ENCODE measurements at places on chromosomes 4 and X. TPM values are rescaled to one million over a fixed set of nuclear protein-coding genes. Genes with fewer than 3 reads are reported as not detected.

REELD1 gene
- total RNA-seq: 1.2 TPM

RHOXF2B gene
- total RNA-seq: not detected

GRCh38 chr4:156158747-156159146, 205.1 kb upstream of the CTSO start:
- DNase-seq: no peak

DNA sequence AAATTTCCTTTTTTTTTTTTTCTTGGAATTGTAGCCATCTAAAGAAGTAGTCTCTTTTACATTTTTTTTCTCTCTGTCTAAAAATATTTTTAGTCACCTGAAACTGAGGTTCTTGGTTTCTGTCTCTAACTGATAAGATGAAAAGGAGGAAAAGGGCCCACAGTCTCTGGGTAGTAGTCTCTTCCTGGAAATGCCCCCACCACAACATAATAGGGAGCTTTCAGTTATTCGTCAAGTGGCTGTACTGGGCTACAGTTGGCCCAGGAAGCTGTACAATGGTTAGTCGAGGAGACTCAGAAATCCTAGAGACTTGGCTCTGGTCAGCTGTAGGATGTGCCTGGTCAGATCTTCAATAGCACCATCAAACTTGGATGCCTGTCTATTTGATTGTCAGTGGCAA, 163.4 kb downstream of the ACTRT1 start:
- DNase-seq: no peak

GRCh38 chr4:37747772-37748330, 61.7 kb upstream of the RELL1 start:
- DNase-seq: no peak

DNA sequence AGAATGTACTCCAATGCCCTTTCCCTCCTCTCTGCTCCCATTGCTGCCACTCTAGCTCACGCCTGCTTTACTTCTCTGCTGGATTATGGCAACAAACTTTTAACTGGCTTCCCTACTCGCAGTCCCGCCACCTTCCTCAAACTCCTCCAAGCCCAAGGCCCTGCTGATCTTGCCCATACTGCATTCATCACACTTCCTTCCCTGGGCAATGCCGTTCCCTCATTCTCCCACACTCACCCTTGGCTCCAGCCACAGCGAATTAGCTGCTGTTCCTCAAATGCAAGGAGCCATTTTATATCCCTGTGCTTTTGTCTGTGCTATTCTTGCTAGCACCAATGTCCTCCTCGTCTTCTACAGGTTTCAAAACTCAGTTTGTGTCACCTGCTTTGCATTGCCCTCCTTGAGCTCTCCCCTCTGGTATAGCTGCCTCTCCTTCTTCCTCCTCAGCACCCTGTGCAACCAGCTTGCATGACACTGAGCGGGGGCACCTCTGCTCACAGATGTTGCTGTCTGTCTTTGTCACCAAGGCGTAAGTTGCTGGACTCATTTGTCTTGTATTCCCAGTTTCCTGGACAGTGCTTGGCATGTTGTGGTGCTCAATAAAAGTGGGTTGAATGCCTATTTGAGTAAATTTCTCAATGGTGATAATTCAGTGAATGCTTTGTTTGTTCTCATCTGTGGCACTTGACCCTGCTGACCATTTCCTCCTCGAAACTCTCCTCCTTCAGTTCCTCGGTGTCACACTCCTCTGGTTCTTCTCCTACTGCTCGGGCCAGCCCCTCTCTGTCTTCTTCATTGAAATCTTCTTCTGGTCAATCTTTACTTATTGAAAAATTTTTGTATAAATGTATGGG, 22.4 kb upstream of the MGST2 start:
- DNase-seq: no peak

GALNTL6 gene
- 0.29 TPM for total RNA-seq

DNA sequence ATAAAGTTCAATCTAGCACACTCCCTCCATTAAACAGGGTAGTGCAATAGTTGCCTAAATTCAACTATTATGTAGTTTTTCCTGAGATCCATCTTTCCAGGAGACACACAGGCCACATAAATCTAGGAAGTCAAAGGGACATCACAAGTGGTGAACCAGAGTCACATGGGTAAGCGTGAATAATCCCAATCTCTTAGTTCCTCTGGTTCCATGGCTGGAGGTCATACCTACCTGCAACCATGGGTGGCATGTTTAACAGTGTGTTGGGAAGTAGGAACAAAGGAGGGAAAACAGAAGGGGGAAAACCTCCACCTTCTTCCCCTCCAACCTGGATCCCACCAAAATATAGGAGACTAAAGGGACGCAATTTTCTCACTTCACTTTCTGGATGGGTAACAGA, 2651.6 kb downstream of the ARAP2 start:
- DNase-seq: no peak

SYP gene
- total RNA-seq: 1.7 TPM

DNA sequence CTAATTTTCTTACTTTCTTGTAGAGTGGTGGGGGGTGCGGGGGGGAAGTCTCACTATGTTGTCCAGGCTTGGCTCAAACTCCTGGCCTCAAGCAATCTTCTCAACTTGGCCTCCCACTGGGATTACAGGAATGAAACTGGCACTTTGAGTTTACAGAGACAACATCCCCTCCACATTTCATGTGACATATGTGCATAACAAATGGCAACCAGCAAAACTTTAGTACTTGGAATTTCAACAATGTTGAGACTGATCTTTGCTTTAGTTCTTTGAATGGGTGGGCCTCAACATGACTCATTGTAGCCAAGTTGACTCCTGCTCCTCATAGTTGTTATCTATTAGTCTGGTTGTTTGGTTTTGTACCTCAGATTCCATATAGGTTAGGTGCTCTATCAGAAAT, 11.4 kb upstream of the FMR1 start:
- DNase-seq: no peak

SLITRK4 gene
- total RNA-seq: 0.18 TPM

DCAF16 gene
- 51.7 TPM for total RNA-seq

- DNase-seq: no peak
Measured at GRCh38 chr4:148145475-148145874, 296.7 kb downstream of the NR3C2 start.

CTAG2 gene
- total RNA-seq: not detected

FGF13 gene
- total RNA-seq: 19.8 TPM

DNA sequence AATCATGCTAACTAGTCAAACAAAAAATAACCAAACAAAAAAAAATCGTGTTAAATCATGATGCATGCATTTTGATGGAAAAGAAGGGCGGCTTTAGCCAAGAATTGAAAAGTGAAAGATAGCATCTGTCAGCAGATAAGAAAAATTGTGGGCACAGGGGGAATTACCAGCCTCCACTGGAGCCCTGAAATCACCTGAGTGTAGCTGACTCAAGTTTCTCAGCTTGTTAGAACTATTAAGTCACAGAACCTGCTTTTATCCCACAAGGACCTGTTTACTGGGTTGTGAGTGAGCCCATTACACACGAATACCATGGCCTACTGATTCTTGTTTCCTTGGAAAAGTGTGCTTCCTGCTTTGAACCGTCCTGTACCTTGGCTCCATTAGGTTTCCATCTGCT, 85.2 kb downstream of the COX18 start:
- DNase-seq: no peak

IBSP gene
- total RNA-seq: not detected

NLGN4X gene
- total RNA-seq: 5.9 TPM

GRCh38 chr4:8675906-8676305, 83.3 kb downstream of the CPZ start:
- no peak for DNase-seq

CORIN gene
- 25.0 TPM for total RNA-seq

DNA sequence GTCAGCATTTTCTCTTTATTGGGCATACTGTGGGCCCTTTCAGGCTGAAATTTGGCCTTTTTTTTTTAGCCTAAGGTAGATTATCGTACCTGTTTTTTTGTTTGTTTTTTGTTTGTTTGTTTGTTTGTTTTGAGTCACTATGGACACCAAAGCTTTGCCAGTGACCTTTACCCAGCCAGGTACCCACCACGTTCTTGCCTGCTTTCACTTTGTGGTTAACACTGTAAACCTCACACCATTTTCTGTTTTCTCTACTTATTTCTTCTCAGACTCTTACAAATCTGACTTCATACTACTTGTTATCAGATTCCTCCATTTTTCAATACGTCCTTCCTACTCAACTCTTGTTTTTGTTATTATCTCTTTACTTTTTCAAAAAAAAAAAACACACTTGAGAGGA, 81.5 kb downstream of the ZNF674 start:
- no peak for DNase-seq

DNA sequence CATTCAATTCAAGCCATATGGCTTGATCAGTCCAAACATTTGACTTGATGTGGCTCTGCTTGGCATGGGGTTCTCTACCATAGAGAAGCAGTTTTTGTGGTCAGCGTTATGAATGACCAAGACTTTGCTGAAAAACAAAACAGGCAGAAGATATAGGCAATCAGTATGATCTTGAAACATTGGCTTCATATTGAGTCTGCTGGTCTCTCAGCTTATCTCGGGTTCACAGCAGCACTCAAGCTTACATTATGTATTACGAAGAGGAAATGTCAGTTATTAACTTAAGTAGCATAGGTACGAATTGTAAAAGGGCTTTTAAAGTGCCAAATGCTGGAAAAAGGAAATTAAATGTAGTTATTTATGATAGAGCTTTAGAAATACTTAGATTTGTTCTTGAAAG, 99.0 kb downstream of the AFF2 start:
- no peak for DNase-seq

DNA sequence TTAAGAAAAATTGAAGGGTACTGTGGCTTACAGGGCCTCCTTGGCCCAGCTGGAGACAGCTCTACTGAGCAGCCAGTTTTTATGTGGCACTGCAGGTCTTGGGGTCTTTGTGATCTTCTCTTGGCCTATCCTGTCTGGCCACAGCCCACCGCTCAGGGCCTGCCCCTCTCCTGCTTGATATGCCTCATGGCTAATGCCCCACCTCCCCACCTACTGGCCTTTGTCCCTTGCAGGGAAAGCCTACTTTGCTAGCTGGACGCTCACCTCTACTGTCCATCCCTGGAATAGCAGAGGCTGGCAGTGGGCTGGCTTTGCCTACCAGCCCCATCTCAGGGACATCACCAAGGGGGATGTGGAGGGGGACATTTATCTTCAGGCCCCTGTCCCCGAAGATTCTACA, 134.1 kb downstream of the PJA1 start:
- no peak for DNase-seq

- no peak for DNase-seq
Measured at GRCh38 chrX:12989461-12989860, 14.6 kb downstream of the TMSB4X start.

NPY5R gene
- 0.99 TPM for total RNA-seq

TIGD4 gene
- 1.6 TPM for total RNA-seq

KLHL15 gene
- 7.8 TPM for total RNA-seq

DNA sequence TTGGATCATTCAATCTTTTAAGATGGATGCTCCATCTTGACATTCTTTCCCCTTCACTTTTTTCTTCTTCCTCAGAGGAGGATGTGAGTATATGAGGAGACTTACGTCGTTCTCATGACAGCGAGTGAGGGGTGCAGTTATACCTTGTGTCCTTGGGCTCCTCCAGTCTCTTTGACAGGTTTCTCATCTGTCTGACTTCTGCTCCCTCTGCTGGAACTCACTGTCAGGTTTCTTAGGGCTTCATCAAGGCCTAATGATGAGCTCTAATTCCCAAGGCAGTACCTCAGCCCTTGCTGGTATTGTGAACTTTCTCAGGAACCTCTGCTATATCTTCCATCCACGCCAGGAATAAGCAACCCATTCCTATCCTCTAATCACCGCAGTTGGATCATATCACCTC, 237.8 kb upstream of the ADGRL3 start:
- DNase-seq: no peak

CDKL2 gene
- total RNA-seq: 1.1 TPM

GRCh38 chrX:17621566-17622270, 115.6 kb upstream of the SCML1 start:
- no peak for DNase-seq

DNA sequence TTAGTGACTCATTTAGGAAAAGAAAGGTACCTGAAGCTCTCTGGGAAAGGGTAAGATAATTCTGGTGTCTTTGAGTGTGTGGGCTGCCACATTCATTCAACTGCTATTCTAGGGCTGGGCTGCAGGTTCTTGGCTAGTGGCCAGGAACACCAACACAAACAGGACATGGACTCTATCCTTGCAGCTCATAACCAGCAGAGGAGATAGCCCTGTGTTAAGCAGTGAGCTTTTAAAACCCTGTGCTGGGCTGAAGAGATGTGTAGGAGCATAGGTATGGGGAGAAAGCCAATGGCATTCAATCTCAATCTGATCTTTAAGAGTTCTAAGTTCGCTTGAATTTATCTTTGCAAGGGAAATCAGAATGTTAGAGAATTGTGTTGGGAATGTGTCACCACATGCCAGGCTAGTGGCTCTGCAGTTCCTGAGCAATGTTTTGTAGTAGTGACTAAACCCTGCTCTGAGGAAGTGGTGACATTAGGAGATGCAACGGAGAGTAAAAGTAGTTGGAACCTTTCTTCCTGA, 39.2 kb downstream of the SGMS2 start:
- no peak for DNase-seq

GRCh38 chr4:139142980-139143379, 34.0 kb downstream of the ELF2 start:
- no peak for DNase-seq

DNA sequence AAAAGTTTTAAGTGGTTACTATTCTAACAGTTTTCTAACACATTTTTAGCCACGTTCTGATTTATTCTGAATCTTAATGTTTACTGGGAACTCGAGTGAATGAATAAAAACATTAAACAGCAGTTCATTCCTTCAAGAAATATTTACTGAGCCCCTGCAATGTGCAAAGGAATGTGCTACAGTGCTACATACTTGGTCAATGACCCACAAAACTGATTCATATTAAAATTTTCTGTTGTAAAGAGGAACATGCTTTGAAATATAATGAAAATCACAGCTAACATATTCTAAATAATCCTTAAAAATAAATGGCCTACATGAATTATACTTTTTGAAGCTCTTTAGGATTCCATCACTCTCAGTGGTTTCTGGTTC, 78.7 kb downstream of the ARAP2 start:
- DNase-seq: no peak

DNA sequence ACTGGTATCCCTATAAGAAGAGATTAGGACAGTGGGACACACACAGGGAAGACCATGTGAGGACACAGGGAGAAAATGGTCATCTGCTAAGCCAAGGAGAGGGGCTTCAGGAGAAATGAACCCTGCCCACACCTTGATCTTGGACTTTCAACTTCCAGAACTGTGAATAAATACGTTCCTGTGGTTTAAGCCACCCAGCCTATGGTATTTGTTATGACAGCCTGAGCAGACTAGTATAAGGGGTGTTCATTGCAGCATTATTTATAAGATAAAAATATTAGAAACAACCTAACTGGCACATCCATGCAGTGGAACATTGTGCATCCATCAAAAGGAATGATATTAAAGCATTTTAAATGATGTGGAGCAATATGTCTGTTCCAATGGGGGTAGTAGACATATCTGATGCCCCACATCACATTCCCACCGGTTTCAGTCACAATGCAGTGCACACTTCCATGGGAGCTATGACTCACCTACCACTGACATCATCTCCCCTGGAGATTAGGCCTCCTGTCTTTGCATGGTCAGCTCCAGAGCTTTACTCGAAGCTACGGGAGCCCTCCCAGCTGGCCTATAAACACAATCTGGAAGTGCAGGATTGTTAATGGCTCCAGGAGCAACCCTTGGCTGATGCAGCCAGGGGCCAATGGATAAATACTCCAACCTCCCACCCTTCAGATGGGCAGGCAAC, 38.9 kb upstream of the MAMLD1 start:
- DNase-seq: no peak

DKK2 gene
- total RNA-seq: 4.4 TPM

Data from ureter (tissue), 1 donor.